ENCODE measurements at places on chromosomes 11 and 22.

DNA sequence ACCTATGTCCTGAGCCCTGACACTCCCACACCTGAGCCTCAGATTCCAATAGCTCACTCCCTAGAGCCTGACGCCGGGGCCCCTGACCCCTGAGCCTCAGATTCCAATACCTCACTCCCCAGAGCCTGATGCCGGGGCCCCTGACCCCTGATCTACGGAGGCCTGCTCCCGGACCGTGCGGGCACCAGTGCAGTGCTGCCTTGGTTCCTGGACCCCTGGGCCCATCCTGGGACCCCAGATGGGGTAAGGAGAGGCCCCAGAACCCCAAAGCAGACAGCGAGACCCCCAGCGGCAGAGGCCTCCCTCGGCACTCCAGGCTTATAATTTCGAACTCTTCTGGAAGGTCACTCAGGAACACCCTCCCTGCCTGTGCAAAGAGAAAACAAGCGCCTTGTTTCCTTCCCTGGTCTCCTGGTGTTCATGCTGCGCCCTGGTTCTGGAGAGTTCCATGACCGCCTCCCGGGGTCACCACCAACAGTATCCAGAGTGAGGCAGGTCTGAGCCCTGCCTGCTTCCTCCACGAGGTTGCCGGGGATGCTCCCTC lies 7.5 kb downstream of the SUSD2 start:
- no peak for DNase-seq

DNA sequence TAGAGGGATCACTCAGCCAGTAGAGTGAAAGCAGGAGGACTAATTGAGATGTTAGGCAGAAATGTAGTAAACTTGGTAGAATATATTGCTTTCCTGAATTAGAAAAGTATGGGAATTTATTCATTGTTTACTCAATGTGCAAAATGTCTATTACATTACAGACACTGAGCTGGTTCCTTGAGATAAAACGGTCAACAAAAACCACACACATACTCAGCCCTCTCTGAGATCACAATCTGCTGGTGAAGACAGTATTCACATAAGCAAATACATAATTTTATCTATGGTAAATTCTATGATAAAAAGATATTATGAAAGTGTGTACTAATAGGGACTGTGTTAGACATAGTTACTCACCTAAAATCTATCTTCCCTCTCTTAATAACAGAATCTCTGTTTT lies 833.5 kb downstream of the KCNA4 start:
- DNase-seq = no peak

- DNase-seq = no peak
These were observed 8.0 kb downstream of the CDPF1 start for GRCh38 chr22:46242076-46242475.

- no peak for DNase-seq
These were observed 6.5 kb downstream of the LMO1 start for GRCh38 chr11:8257003-8257664.

GRCh38 chr11:69339041-69339733 lies 45.2 kb downstream of the MYEOV start:
- no peak for DNase-seq

GRCh38 chr11:19832086-19832750 lies 119.6 kb downstream of the NAV2 start:
- DNase-seq = no peak

DNA sequence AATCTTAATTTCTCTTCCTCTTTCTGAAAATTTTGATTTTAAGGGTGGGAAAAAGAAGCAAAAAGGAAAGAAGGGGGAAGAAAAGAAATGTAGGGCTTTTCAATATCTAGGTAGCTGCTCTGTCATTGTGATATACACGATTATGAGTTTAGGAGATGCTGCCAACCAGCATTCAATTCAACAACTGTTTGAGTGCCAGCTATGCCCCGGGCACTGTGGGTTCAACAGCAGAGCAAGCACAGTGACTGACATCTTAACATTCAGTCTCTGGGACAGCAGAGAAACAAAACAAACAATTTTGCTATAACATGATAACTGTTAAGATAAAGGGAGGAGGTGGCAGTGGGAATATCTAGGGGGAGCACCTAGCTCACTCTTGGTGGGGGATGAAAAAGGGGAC lies 91.6 kb downstream of the DBX1 start:
- DNase-seq = no peak

GRCh38 chr11:47406896-47407745 lies 1.3 kb upstream of the SLC39A13 start:
- DNase-seq = no peak

DNA sequence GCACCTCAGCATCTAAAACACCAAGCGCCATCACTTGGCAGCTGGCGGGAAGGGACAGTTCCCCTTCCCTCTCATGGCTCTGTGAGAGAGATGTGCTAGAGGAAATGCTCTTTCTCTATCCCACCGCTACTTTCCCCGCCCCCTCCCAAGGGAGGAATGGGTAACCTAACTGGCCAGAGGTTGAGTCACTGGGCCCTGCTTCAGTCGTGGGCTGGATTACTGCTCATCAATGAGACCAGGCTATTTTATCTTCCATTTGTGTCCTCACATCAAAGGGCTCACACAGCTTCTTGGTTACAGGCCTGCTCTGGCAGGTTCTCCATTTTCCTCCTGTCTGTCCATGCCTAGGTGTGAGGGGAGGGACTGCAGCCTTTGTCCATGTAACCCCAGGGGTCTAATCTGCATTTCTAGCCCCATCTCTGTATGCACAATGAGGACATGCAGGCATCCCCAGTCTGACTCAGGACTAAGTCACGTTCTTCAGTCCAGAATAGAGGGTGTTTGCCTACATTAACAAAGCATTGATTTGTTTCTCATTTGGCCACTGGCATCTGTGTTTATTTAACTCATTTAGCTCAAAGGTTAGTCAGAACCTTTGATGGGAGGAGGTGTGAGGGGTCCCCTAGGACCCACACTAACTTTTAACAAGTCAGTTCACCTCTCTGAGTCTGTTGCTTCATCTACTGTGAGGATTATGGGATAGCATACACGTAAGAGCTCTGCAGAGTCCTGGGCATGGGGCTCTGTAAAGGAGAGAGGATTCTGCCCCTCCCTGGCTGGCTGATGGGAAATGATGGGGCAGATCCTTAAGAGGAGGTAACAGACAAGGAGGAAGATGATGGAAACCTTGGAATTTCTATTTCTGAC lies 99.1 kb downstream of the XRRA1 start:
- DNase-seq = no peak

GRCh38 chr11:57901756-57902155 lies 121.9 kb upstream of the OR9Q1 start:
- DNase-seq = no peak

- no peak for DNase-seq
These were observed 10.5 kb downstream of the ART5 start for GRCh38 chr11:3631331-3631730.

DNA sequence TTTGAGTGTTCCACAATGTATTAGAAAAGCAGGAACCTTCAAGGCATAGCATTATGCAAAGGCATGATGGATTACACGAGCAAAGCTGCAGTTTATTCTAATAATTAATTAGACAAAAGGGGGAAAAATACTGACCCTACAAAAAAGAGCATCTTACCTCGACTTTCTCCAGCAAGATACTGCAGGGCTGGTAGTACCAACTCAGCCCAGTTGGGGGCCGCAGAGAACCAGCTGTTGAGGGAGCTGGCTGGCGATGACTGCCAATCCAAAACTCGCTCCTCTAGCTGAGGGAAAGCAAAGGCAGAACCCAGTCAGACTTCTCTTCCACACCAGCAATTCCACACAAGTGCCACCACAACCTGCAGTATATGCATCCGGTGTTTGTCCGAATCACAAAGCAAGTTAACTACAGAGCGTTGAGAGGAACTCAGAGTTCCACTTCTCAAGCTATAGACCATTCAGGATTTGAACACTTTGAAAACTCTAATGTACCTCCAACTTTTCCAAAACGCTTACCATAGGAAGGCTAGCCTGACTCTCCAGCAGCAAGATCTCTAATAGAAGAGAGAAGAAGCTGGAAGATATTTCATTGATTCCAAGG lies 13.7 kb downstream of the NFRKB start:
- no peak for DNase-seq

DNA sequence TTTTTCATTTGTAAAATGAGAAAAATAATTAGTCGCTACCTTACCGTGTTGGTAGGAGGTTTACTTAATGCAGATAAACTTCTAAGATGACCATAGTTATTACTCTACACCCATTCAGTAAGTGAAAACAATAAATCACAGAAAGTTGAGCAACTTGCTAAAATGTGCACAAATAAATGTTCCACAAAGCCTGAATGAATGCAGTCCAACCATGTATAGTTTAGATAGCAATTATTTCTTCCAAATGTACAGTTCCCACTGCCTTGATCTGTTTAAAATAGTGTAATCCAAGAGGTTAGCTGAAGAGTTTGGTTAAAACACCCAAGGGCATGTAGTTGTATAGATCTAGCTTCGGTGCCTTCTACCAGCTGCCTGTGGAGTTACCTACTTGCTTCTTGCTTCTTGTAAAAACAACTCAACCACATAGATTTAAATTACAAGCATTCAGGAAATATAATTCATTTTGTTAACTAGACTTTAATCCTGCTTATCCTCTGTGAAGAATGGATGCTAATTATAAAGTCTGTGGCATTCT lies 106.3 kb upstream of the CARD18 start:
- DNase-seq = no peak

DNA sequence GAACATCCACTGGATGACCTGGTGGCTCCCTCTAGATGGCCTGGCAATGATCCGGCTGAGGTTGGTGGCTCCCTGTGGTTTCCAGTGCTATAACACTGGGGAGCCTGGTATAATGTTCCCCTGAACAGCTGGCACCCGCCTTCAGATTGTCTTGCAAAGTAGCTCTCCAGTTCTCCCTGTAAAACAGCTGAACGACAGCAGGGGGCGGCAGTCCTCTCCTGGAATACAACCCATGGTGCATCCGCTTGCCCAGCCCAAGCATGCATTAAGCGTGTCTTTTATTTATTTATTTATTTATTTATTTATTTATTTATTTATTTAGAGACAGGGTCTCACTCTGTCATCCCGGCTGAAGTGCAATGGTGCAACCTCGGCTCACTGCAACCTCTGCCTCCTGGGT lies 258.9 kb downstream of the BUD13 start:
- peak; percentile 46 for DNase-seq

DNA sequence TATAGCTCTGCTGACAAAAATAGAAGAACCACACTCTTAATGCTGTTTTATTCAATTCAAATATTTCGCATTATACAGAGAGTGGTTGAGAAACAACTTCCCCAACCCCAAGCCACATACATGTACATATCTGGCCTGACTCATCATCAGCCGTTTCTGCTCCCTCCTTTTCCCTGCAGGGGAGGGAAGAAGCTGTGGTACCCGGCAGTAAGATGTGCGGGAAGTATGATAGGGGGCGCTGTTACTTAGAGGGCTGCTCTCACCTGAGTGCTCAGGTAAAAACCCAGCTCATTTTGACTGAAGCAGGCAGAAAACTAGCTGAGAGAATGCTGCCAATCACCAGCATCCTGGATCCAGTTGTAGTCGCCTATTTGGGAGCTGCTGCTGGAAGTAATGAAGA lies 85.5 kb downstream of the NELL1 start:
- DNase-seq = no peak

- no peak for DNase-seq
These were observed 1454.7 kb downstream of the FAM181B start for GRCh38 chr11:81278991-81279390.

DNA sequence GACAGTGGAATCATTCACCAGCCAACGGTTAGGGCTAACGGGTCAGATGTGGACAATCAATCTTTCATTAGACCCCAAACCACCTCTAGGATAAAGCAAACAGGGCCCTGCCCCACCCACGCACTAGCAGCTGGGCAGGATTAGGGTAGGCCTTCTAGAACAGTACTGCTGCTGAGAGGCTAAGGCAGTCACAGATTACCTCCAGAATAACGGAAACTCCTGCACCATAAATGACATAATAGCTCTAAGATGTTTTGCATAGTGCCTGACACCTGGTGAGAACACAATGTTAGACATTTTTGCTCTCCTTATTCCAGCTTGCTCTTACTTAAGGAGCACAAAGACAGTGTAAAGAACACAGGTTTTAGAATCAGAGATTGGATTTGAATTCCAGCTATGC lies 1.8 kb downstream of the SYTL2 start:
- DNase-seq = no peak

- DNase-seq = peak; percentile 19
These were observed at the start of gene TPST2 for GRCh38 chr22:26589845-26590736. Gene TPST2, minus strand, starts transcription at chr22:26590132. Its CDS starts 48,502 bp downstream, at chr22:26541630.

- no peak for DNase-seq
These were observed 1.8 kb downstream of the RASSF10 start for GRCh38 chr11:13010749-13011465.

- no peak for DNase-seq
These were observed 107.8 kb downstream of the PTPRJ start for GRCh38 chr11:48087974-48088681.

- no peak for DNase-seq
These were observed 7.3 kb upstream of the TRIM44 start for GRCh38 chr11:35655254-35655653.

DNA sequence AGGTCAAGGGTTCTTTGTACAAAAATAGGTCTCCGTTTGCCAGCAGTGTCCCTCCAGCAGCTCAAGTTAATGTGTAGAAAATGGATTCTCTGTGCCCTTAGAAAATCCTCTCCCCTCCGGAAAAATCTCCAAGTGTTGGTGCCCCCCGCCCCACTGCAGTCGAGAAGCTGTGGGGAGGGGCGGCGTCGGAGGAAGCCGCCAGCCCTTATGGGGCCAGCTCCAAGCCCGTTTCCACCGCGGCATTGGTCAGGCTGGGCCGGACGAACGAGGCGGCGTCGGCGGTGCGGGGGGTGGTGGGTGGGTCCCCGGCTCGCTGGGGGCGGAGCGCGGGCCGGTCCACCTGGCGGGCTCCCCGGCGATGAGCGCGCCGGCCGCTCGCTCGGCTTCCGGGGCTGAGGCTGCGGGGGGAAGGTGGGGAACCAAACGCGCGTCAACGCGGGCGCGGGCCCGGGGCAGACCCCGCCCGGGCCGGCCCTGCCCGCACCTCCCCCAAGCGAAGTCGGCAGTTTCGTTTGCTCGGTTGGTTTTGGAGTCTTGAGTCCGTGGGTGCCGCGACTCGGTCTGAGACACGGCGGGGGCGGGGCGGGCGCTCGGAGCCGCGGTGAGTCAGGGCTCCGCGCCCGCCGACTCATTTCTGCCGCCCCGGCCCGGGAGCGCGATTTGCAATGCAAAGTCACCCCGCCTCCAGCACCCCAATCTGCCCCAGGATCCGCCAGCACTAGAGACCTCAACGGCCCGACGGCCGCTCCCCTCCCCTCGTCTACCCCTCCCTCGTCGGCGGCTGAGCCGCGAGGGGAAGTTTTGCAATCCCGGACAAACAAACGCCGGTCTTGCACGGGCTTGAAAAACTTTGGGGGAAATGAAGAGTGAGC lies 1.4 kb downstream of the ASCL2 start:
- no peak for DNase-seq

GRCh38 chr22:48057116-48057835 lies 1294.8 kb downstream of the TBC1D22A start:
- no peak for DNase-seq
